ENCODE measurements at places on chromosomes 11 and 22. TPM values are rescaled to one million over a fixed set of nuclear protein-coding genes. Genes with fewer than 3 reads are reported as not detected.

DNA sequence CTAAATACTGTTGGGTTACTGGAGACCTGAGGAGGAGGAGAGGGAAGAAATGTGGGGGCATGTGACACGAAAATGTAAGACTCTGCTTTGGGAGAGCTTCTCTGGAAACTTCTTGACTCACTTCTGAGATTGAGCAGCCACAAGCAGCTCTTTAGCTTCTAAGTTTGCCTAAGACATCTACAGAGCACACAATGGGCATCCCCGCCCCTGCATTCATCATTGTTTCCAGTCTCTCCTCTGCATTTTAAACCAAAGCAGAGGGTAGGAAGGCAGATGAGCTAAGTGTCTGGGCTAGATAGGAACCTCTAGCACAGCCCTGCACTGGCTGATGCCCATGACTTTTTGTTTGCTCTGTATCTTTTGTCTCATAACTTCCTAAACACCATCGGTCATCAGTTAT is 2.1 kb upstream of the OR52D1 start:
- DNase-seq, result no peak

GRCh38 chr11:72141066-72141465 is 5.5 kb downstream of the FOLR3 start:
- peak; percentile 85 for DNase-seq

- DNase-seq, result no peak
These were observed 117.2 kb upstream of the MTNR1B start for GRCh38 chr11:92852229-92852628.

DNA sequence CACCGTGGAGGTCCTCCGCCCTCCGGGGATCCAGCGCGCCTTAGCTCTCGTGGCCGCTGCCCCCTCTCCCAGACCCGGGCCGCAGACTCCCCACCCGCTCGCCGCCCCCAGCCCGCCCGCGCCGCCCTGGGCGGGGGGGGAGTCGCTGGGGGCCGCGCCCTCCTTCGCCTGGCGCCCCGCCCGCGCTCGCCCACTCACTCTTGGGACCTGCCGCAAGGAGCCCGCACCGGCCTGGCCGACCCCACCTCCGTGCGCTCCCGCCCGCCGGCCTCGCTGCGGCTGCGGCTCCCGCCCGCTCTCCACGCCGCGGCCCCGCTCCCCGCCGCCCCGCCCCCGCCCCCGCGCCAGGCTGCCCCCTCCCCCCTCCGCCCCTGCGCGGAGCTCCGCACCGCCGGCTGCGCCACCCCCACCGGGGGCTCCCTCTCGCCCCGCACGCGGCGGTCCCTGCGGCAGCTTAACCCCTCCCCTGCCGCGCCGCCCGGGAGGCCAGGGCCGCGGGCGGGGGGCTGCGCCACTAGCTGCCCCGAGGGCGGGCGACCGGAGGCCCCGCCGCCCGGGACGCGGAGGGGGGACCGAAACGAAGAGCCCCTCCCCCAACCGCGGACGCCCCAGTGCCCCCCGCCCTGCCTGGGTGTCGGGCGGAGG is 724 bp upstream of the RASGRP2 start:
- DNase-seq, result no peak

GRCh38 chr22:20957102-20957682 is 9.9 kb upstream of the AIFM3 start:
- DNase-seq, result no peak

DNA sequence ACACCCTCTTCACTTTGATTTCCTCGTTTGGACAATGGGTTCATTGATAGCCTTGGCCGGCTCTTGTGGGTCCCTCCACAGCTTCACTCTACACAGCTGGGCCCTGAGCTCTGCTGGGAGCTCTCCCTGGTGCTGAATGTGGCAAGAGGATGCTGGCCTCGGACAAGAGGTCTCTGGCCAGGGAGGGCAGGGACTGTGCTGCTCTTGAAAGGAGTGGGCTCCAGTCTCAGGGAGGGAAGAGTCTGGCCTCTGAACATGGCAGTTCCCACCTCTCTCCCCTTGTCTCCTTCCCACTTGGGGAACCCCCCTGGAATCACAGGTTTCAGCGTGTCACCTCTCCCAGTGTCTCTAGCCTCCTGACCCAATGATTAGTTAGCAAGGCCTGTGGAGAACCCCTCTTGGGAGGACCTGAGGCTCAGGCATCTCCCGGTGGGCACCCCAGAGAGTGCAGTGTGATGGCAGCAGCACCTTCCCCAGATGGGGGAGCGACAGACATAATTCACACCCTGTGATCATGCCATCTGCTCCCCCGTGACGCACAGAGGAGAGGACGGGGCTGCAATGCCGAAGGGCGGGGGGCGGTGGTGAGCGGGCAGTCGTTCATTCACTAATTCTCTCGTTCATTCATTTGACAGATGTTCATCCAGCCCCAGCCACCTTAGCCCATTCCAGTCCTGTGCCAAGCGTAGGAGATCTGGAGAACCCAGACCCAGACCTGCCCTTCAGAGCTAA is 2.8 kb upstream of the CABP7 start:
- peak; percentile 74 for DNase-seq

DNA sequence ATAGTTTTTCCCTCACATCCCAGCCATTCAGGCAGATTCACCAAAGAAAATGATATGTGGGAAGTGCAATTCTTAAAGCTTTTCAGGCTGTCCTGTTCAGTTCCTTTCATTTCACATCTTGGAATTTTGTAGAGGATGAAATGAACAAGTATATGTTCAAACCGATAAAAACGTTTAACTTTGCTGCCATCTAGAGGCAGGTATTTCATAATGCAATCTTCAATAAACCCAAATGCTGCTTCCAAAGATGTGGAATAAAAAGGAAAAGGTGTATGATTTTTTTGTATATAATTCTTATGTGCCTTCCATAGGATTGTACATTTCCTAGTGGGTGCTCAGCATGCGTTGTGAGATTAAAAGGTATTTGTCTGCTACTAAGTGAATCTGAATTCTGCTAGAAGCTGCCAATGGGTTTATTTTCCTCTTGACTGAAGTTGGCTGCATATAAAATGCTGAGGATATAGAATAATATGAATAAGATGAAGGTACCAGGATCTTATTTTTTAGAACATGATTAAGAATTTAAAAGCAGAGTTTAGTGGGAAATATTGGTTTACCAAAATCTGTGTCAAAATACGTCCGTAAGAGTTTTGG is 199.3 kb downstream of the PGR start:
- peak; percentile 43 for DNase-seq

DNA sequence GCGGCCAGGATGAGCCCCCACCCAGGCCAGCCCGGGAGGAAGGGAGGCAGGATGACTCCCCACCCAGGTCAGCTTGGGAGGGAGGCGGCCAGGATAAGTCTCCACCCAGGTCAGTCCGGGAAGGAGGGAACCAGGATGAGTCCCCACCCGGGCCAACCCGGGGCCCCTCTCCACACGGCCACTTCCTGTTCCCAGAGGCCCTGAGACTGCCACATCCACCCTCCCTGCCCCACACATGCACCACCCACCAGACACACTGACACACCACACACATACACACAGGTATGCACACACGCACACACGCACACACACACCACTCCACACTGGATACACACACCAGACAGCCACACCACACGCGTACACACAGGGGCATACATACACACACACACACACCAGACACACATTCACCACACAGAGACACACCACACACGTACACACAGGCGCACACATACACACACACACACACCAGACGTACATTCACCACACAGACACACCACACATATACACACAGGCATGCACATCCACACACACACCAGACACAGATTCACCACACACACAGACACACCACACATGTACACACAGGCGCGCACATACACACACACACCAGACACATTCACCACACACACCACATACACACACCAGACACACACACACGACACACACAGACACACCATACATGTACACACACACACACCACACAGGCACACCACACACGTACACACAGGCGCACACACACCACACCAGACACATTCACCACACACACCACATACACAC is 84.9 kb upstream of the PRR5 start:
- no peak for DNase-seq

- no peak for DNase-seq
These were observed 37.4 kb downstream of the PRR5L start for GRCh38 chr11:36333468-36333867.

GRCh38 chr11:44729063-44729462 is 2.3 kb downstream of the TSPAN18 start:
- DNase-seq, result no peak

GRCh38 chr11:61133956-61134662 is 27.1 kb downstream of the VPS37C start:
- DNase-seq, result no peak

GRCh38 chr22:44210722-44211121 is 30.0 kb downstream of the PARVG start:
- DNase-seq, result no peak

- DNase-seq, result peak; percentile 49
These were observed 9.9 kb upstream of the MICALL1 start for GRCh38 chr22:37896181-37896592.

DNA sequence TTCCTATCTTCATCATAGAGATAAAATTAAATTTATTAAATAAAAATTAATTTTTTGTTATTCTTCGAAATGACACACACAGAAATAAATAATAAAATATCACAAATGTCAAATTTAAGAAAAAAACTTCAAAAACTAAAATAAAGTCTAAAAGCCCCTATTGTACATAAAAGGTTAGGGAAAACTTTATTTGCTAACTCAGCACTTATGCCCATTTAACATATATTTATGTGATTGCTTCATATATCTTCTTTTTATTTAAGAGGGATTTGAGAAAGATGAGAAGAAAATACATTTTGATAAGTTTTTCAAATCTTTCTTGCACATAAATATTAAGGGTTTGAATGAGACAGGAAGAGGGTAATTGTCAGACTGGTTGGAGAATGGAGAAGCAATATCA is 2350.4 kb upstream of the RAG2 start:
- DNase-seq, result no peak

- no peak for DNase-seq
These were observed 8.5 kb downstream of the ACAD8 start for GRCh38 chr11:134261626-134262488.

DNA sequence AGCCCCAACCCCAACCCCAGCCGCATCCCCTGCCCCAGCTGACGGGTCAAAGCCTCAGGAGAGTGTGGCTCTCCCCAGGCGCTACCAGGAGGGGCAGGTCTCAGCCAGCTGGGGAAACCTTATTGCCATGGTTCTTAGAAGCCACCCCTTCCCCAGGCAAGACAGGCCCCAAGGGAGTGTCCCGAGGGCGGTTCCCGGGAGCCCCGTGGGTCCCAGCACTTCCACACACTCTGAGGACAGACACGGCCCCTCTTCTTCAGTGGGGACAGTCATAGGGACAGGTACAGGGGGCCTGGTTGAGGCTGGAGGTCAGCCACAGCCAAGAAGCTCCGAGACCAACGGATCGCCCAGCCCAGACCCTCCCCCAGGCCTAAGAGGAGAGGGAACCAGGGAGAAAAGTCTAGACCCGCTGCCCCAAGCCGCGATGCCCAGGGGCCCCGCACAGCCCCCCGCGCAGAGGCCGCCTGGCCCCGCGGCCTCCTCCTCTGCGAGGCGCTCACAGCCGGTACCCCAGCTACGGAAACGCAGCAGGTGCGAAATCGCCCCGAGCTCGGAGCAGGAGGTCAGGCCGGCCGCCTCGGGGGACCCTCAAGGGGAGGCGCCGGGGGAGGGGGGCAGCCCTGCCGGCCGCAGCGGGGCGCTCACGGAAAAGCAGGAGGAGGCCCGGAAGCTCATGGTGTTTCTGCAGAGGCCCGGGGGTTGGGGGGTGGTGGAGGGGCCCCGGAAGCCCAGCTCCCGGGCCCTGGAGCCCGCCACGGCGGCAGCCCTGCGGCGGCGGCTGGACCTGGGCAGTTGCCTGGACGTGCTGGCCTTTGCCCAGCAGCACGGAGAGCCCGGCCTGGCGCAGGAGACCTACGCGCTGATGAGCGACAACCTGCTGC is 2.6 kb downstream of the KLHDC7B start:
- no peak for DNase-seq

CLDN5 gene
- not detected for total RNA-seq

PARVG gene
- 9.5 TPM for total RNA-seq

HOATZ gene
- total RNA-seq, result not detected

TRPM5 gene
- not detected for total RNA-seq

LRRC32 gene
- total RNA-seq, result 0.18 TPM

CEND1 gene
- total RNA-seq, result 1.2 TPM

ANO5 gene
- 1.3 TPM for total RNA-seq

ZDHHC13 gene
- 20.2 TPM for total RNA-seq

PTH gene
- total RNA-seq, result not detected

INPP5J gene
- total RNA-seq, result 1.3 TPM

LIF gene
- 33.3 TPM for total RNA-seq

OR2AG2 gene
- not detected for total RNA-seq
